Esophagus squamous epithelium (tissue), 5 donors: ENCODE measurements at places on chromosomes 2 and 18.

DNA sequence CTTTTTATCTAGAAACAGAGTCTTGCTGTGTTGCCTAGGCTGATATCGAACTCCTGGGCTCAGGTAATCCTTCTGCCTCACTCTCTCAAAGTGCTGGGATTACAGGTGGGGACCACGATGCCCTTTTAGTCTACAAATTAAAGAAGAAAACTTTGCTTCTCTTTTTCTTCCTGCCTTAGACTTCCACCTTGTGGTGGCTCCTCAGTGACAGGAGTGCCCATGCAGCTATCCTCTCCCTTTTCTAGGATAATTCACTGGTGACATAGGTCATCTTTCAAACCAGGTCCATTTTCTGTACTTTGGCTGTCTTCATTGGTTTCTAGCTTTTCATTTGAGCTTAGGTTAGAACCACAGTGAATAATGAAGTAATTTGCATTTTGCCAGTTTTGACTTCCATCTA is 13.6 kb downstream of the DCAF17 start:
- no peaks in the 10 kb centered on the region for H3K36me3 ChIP-seq
- no peak overlapping the region for H3K27ac ChIP-seq
- H3K27me3 ChIP-seq: no peaks in the 10 kb centered on the region
- DNase-seq: no peak

DNA sequence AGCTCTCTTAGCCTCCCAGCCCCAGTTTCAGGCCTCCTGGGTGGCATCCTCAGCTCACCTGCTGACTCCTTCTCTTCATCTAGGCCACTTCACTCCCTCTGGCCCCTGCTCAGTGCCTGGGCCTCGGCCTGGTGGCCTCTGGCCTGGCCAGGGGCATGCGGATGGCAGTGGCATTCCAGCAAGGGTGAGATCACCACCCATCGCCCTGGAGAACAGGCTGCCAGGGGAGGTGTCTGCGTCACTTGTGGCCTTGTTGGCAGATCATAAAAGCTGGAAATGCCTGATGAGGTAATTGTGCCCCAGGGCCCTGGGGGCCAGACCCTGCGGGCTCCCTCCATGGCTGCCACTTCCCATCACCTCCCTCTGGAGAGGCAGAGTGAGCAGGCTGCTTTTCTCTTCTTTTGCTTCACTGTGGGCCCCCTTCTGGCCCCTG is 72.5 kb upstream of the SMAD2 start:
- no peak overlapping the region for H3K4me3 ChIP-seq
- H3K36me3 ChIP-seq: no peaks in the 10 kb centered on the region
- peaks cover 11% of the 10 kb centered on the region for H3K4me1 ChIP-seq
- H3K27me3 ChIP-seq: no peaks in the 10 kb centered on the region
- H3K27ac ChIP-seq: peak overlapping the region; percentile 52

- peak overlapping the region; percentile 76 for H3K4me3 ChIP-seq
- H3K36me3 ChIP-seq: no peaks in the 10 kb centered on the region
- H3K27ac ChIP-seq: peak overlapping the region; percentile 97
- H3K4me1 ChIP-seq: peaks cover 42% of the 10 kb centered on the region
Measured at GRCh38 chr2:60880643-60881046, 729 bp upstream of the REL start.

GRCh38 chr2:163812926-163813520 is 77.2 kb upstream of the FIGN start:
- no peaks in the 10 kb centered on the region for H3K36me3 ChIP-seq
- no peaks in the 10 kb centered on the region for H3K27me3 ChIP-seq
- no peak overlapping the region for H3K4me3 ChIP-seq
- DNase-seq: no peak

- H3K27me3 ChIP-seq: no peaks in the 10 kb centered on the region
- no peak for DNase-seq
- H3K36me3 ChIP-seq: no peaks in the 10 kb centered on the region
- peaks cover 11% of the 10 kb centered on the region for H3K4me1 ChIP-seq
- H3K4me3 ChIP-seq: no peak overlapping the region
- H3K27ac ChIP-seq: no peak overlapping the region
Measured at GRCh38 chr2:132577686-132578085, 92.3 kb downstream of the LYPD1 start.

- peak overlapping the region; percentile 93 for H3K27ac ChIP-seq
Measured at GRCh38 chr2:219249203-219249980, 3.7 kb upstream of the TUBA4B start.

DNA sequence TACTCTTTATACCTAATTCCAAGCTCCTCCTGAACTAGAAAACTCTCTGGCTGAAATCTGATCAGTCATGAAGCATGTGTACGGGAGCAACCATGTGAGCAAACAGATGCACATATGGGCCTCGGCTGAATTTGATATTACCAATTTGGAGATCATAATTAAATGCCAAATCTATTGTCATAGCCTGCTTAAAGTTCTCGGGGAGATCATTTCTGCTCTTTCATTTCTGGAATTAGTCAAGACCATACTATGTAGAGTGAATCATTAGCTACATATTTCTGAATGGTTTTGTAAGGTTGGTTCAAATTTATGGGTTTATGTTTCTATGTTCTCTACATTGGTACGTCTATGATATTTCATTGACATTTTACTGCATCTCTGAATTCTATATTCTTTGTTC is 205.5 kb downstream of the UBE2E3 start:
- no peaks in the 10 kb centered on the region for H3K27me3 ChIP-seq
- no peaks in the 10 kb centered on the region for H3K4me1 ChIP-seq
- no peak overlapping the region for H3K4me3 ChIP-seq
- no peaks in the 10 kb centered on the region for H3K36me3 ChIP-seq
- H3K27ac ChIP-seq: no peak overlapping the region

GRCh38 chr18:50218432-50219197 is 23.7 kb upstream of the MYO5B start:
- no peak overlapping the region for H3K4me3 ChIP-seq
- H3K27me3 ChIP-seq: peaks cover 16% of the 10 kb centered on the region
- no peaks in the 10 kb centered on the region for H3K36me3 ChIP-seq
- no peaks in the 10 kb centered on the region for H3K4me1 ChIP-seq
- no peak for DNase-seq
- no peak overlapping the region for H3K27ac ChIP-seq

GRCh38 chr2:173568054-173568453 is 213.4 kb downstream of the CDCA7 start:
- H3K4me3 ChIP-seq: no peak overlapping the region
- peaks cover 50% of the 10 kb centered on the region for H3K4me1 ChIP-seq
- peak overlapping the region; percentile 44 for H3K27ac ChIP-seq
- DNase-seq: no peak
- H3K27me3 ChIP-seq: no peaks in the 10 kb centered on the region

DNA sequence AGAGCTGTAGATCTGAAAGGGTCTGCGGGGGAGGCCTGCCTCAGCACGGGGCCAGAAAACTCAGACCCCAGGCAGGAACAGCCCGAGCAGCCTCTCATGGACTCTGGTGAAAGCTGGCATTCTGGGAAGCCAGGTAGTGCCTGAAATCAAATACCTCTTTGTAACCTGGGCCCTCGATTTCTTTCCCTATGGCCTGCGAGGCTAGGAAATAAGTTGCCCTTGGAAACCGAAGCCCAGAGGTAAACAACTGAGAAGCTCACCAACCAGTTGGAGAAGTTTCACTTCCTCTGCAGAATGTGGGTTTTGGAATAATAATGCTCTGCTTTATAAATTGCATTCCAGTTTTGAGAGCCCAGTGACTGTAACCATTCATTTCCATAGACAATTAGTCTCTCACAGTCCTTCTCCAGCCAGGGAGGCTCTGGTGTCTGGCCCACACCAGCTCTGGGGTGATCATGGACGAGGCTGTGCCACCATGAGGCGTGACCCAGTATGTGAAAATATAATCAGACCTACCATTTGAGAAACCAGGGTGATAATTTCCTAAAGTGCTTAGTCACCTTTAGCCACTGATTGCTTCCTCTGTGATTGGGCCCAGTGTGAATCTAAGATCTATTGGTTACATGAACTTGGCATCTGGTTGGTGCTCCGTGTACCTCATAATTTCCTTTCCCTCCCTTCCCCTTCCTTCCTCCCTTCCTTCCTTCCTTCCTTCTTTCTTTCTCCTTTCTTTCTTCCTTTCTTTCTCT is 133.1 kb upstream of the PELI1 start:
- H3K4me1 ChIP-seq: peaks cover 23% of the 10 kb centered on the region
- H3K27me3 ChIP-seq: no peaks in the 10 kb centered on the region
- no peak overlapping the region for H3K4me3 ChIP-seq
- DNase-seq: no peak

- H3K4me1 ChIP-seq: no peaks in the 10 kb centered on the region
- no peaks in the 10 kb centered on the region for H3K36me3 ChIP-seq
- H3K4me3 ChIP-seq: no peak overlapping the region
- no peak overlapping the region for H3K27ac ChIP-seq
- DNase-seq: no peak
Measured at GRCh38 chr2:54728669-54729120, 5.2 kb downstream of the EML6 start.

DNA sequence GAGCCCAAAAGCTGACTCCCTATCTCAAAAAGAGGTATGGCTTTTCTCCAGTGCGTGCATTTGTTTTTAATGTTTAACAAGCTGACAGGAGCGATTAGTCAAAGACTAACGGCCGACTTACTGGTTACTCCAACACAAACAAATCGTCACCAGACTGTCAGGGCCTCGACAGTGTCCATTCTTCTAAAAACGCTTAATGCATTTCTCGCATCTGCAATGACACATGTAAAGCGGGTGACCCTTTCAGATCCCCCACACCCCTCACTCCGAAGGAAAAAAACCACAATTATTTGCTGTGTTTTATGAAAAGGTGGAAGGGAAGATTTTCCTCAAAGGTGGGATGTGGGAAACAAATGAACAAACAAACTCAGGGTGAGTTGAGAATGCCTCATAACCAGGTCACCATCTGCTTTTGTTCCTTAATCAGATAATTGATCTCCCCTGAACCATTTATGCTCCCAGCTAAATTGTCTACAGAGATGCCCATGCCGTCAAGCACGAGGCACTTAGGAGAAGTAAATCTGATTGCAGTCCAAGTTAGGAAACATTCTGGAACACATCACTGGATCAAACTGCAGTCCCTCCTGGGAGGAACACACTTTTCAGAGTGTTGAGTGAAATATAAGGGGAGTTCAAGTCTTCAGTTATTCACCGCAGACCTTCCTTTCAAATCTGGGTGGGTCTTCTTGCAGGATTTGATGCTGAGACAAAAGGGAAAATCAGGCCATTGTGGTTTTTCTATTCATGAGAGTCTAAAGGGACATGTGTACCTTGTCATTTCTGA is 340.8 kb downstream of the CMPK2 start:
- no peak for DNase-seq
- H3K4me3 ChIP-seq: no peak overlapping the region
- no peak overlapping the region for H3K27ac ChIP-seq
- H3K4me1 ChIP-seq: no peaks in the 10 kb centered on the region

GRCh38 chr18:63848159-63848558 is 39.3 kb upstream of the SERPINB2 start:
- no peaks in the 10 kb centered on the region for H3K4me1 ChIP-seq
- H3K4me3 ChIP-seq: no peak overlapping the region
- DNase-seq: no peak

DNA sequence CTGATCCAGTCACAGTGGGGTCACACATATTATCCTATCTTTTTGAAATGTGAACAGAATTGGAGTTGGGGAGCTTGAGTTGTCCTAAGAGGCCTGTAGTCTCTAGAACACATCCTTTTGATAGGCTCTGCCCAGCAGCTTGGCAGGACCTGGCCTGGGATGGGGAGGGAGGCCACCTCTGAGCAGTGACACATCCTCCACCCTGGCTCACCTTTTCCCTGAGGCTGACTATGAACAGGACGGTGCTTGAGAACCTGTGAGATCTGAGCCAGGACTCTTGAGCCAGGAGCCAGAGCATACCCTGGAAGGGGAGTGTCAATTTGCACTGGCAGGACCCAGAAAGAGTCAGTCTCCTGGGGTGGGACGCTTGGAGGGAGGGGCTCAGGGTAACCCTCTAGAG is 17.7 kb upstream of the ATP6V1B1 start:
- H3K4me3 ChIP-seq: no peak overlapping the region
- no peaks in the 10 kb centered on the region for H3K4me1 ChIP-seq

- H3K27me3 ChIP-seq: no peaks in the 10 kb centered on the region
- no peak for DNase-seq
- no peaks in the 10 kb centered on the region for H3K36me3 ChIP-seq
Measured at GRCh38 chr2:134875309-134875708, 36.9 kb downstream of the ACMSD start.
